Pulmonary artery endothelial cell (primary cell): ENCODE measurements at places on chromosomes 13 and 19. TPM values are rescaled to one million over a fixed set of nuclear protein-coding genes. Genes with fewer than 3 reads are reported as not detected.

ZNF146 gene
- total RNA-seq = 99.3 and 102 TPM in 2 replicates

APOC4 gene
- total RNA-seq = not detected in 2 replicates

TEX26 gene
- not detected in 2 replicates for total RNA-seq

ZNF471 gene
- total RNA-seq = 1.8 and 2.9 TPM in 2 replicates

TTC9B gene
- total RNA-seq = not detected in 2 replicates

OSCAR gene
- total RNA-seq = 0.07 TPM in 1 of 2 replicates, not detected in the other

TUBA3C gene
- total RNA-seq = not detected in 2 replicates

IZUMO2 gene
- total RNA-seq = not detected in 2 replicates

BEST2 gene
- not detected in 2 replicates for total RNA-seq

CD37 gene
- total RNA-seq = not detected in 2 replicates

PCDH17 gene
- 1.7 and 3.0 TPM in 2 replicates for total RNA-seq

KLK3 gene
- not detected in 2 replicates for total RNA-seq

ICAM1 gene
- total RNA-seq = 20.1 and 42.0 TPM in 2 replicates

TMEM147 gene
- 74.1 and 78.8 TPM in 2 replicates for total RNA-seq

NEK5 gene
- total RNA-seq = 0.07 TPM in 2 replicates

ACP7 gene
- total RNA-seq = 0.20 and 0.21 TPM in 2 replicates

SRRM5 gene
- 0.04 TPM in 1 of 2 replicates, not detected in the other for total RNA-seq
